ENCODE measurements at places on chromosomes 11 and 22. TPM values are rescaled to one million over a fixed set of nuclear protein-coding genes. Genes with fewer than 3 reads are reported as not detected.
A peak's percentile ranks its signal among the peaks of the same experiment; 100 is the strongest.

NLRP10 gene
- total RNA-seq = not detected

P4HA3 gene
- not detected for total RNA-seq

MAP4K2 gene
- total RNA-seq = 69.5 TPM

NLRP14 gene
- total RNA-seq = not detected

MAP6 gene
- not detected for total RNA-seq

- DNase-seq = no peak
- peaks cover 19% of the 10 kb centered on the region for H3K4me1 ChIP-seq
- no peak overlapping the region for H3K4me3 ChIP-seq
- no peaks in the 10 kb centered on the region for H3K36me3 ChIP-seq
- H3K27me3 ChIP-seq = peaks cover 4% of the 10 kb centered on the region
Measured at GRCh38 chr11:101912823-101913284, 2.0 kb upstream of the CEP126 start.

DNA sequence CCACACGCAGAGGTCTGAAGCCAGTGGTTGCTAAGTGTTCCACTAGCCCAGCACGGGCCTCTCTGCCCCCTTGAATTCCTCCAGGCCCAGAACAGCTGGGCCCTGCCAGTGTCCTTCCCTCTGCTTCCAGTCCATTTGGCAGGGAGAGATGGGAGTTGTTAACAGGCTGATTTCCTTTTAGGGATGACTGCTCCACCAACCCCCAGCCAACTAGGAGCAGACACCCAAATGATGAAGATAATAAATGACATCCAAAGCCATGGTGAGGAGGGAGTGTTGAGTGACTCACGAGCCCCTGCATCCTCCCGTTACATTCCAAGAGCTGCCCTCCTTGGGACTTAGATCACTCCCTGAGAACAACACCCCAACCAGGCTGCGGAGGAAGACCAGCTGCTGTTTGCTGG, 20.6 kb downstream of the PARVA start:
- no peak overlapping the region for H3K27ac ChIP-seq
- peaks cover 2% of the 10 kb centered on the region for H3K36me3 ChIP-seq
- peaks cover 16% of the 10 kb centered on the region for H3K4me1 ChIP-seq
- no peak for DNase-seq
- H3K4me3 ChIP-seq = no peak overlapping the region
- no peaks in the 10 kb centered on the region for H3K27me3 ChIP-seq

GRCh38 chr11:48063424-48063978, 83.1 kb downstream of the PTPRJ start:
- no peaks in the 10 kb centered on the region for H3K36me3 ChIP-seq
- H3K27me3 ChIP-seq = no peaks in the 10 kb centered on the region

- DNase-seq = no peak
- H3K27me3 ChIP-seq = peaks cover 12% of the 10 kb centered on the region
- peaks cover 1% of the 10 kb centered on the region for H3K36me3 ChIP-seq
- no peak overlapping the region for H3K27ac ChIP-seq
Measured at GRCh38 chr11:71542382-71542781, 4.6 kb downstream of the KRTAP5-8 start.

GRCh38 chr11:73961321-73961720, 10.5 kb downstream of the DNAJB13 start:
- H3K4me3 ChIP-seq = no peak overlapping the region
- no peak for DNase-seq
- no peaks in the 10 kb centered on the region for H3K36me3 ChIP-seq
- H3K4me1 ChIP-seq = peaks cover 19% of the 10 kb centered on the region
- H3K27ac ChIP-seq = no peak overlapping the region

- no peaks in the 10 kb centered on the region for H3K36me3 ChIP-seq
- H3K27ac ChIP-seq = no peak overlapping the region
- no peak overlapping the region for H3K4me3 ChIP-seq
- no peaks in the 10 kb centered on the region for H3K4me1 ChIP-seq
Measured at GRCh38 chr11:23632293-23632692, 772.0 kb upstream of the CCDC179 start.

GRCh38 chr22:44200451-44200850, 19.7 kb downstream of the PARVG start:
- H3K36me3 ChIP-seq = peaks cover 22% of the 10 kb centered on the region
- peaks cover 5% of the 10 kb centered on the region for H3K4me1 ChIP-seq
- no peak for DNase-seq
- H3K4me3 ChIP-seq = no peak overlapping the region
- no peaks in the 10 kb centered on the region for H3K27me3 ChIP-seq

- no peaks in the 10 kb centered on the region for H3K36me3 ChIP-seq
- no peak for DNase-seq
- H3K4me3 ChIP-seq = no peak overlapping the region
- no peaks in the 10 kb centered on the region for H3K4me1 ChIP-seq
- no peak overlapping the region for H3K27ac ChIP-seq
- no peaks in the 10 kb centered on the region for H3K27me3 ChIP-seq
Measured at GRCh38 chr11:6633422-6634408, 14.5 kb upstream of the TPP1 start.

DNA sequence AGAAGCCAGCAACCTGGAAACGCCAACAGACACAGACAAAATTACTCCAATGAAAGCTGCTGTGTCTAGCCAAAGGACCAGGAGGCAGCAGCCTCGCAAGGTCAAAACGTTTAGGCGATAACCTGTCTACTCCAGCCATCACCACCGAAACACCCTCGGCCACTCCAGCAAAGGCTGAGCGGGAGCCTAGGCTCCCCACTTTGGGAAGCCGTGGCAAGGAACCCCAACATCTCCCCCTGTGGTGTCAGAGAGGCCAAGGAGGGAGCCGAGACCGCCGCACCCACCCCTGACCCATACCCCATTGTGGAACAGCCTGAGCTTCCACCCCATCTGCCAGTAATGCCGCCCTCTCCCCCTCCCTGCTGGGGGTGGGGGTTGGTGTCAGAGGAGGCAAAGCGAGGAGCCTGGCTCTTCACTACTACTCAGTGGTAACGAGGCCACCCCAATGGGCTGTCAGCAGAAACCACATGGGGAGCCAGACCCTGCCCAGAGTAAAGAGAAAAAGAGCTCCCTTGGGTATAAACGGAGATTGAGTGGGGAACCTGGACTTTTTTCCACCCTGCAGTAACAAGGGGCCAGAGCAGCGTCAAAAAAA, 33.9 kb upstream of the SEPTIN5 start:
- H3K27ac ChIP-seq = no peak overlapping the region
- DNase-seq = no peak
- no peaks in the 10 kb centered on the region for H3K36me3 ChIP-seq
- peaks cover 8% of the 10 kb centered on the region for H3K27me3 ChIP-seq
- no peak overlapping the region for H3K4me3 ChIP-seq
- H3K4me1 ChIP-seq = peaks cover 2% of the 10 kb centered on the region

DNA sequence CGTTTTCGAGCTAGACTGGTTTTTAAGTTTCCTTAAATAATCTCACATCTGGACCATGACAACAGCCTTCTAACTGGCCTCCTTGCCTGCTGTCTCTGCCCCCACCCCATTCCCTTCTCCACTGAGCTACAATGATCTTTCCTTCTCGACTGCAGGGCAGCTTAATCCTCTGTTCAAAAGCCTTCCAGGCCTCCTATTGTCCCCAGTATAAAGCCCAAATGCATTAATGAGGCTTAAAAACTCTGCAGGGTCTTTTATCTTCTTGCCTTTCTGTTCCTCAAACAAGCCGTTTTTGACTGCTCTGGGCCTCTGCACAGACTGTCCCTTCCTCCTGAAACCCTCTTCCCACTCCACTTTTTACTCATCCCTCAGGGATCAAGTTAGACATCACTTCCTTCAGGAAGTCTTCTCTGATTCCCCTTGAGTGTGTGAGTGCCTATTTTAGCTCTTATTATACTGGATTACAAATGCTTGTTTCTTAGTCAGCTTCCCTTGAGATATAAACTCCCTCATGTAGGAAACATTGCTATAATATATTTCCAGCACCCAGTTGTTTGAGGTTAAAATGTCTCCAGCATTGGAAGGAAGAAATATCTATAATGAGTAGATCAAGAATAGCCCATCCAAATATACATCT, 23.6 kb upstream of the PAMR1 start:
- H3K4me1 ChIP-seq = no peaks in the 10 kb centered on the region
- H3K36me3 ChIP-seq = no peaks in the 10 kb centered on the region
- DNase-seq = no peak
- H3K27me3 ChIP-seq = peaks cover 10% of the 10 kb centered on the region
- H3K4me3 ChIP-seq = no peak overlapping the region

GRCh38 chr11:46894506-46894905, 23.8 kb downstream of the LRP4 start:
- no peak overlapping the region for H3K27ac ChIP-seq
- DNase-seq = no peak
- no peak overlapping the region for H3K4me3 ChIP-seq
- peaks cover 2% of the 10 kb centered on the region for H3K4me1 ChIP-seq
- H3K36me3 ChIP-seq = no peaks in the 10 kb centered on the region
- H3K27me3 ChIP-seq = no peaks in the 10 kb centered on the region

DNA sequence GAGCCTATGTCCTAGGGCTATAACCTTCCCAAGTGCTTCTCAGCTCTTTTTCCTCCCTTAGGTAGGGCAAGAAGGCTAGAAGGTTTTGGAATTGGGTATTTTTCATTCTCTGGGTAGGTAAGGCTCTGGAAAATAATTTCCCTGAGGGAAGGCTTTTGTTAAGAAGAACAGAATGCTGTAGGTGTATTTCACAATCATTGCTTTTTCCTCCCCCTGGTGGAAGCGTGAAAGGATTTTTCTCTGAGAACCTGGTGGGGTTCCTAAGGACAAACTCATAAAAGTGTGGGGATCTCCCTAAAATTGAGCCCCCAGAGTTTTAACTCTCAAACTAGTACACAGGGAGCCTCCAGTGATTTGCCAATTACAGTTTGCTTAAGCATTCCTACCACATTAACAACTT, 41.1 kb upstream of the NARS2 start:
- no peak overlapping the region for H3K27ac ChIP-seq
- H3K36me3 ChIP-seq = no peaks in the 10 kb centered on the region
- H3K27me3 ChIP-seq = peaks cover 2% of the 10 kb centered on the region
- DNase-seq = no peak
- H3K4me3 ChIP-seq = no peak overlapping the region
- no peaks in the 10 kb centered on the region for H3K4me1 ChIP-seq

GRCh38 chr11:69352715-69353319, 58.9 kb downstream of the MYEOV start:
- H3K36me3 ChIP-seq = peaks cover 2% of the 10 kb centered on the region
- DNase-seq = peak; percentile 74
- no peak overlapping the region for H3K27ac ChIP-seq
- no peaks in the 10 kb centered on the region for H3K27me3 ChIP-seq

Data from activated naive CD4-positive, alpha-beta T cell treated with anti-CD3 and anti-CD28 coated beads for 36 hours (primary cell).